Bronchial epithelial cell (primary cell): ENCODE measurements at places on chromosomes 3 and 15. TPM values are rescaled to one million over a fixed set of nuclear protein-coding genes. Genes with fewer than 3 reads are reported as not detected.
A peak's percentile ranks its signal among the peaks of the same experiment; 100 is the strongest.

DNA sequence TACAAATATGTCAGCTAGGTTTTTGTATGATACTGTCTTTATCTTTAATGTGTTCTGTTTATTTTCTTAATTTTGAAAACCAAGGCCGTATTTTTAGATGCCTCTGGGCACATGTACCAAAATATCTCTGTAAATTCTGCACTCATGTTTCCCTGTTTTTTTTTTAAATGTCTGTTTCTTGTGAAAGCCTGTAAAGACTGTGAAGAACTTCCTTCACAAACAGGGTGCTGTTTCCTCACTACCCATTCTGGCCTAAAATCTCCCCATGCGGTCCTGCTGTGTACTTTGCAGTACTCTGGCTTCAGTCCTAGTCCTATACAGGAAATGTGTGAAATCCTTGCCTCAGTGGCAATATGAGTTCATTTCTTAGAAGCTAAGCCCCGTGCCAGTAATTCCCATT, 133.4 kb upstream of the ZBTB20 start:
- DNase-seq, result no peak

GRCh38 chr3:134640872-134641470, 9.9 kb downstream of the KY start:
- peak; percentile 45 for DNase-seq

DNA sequence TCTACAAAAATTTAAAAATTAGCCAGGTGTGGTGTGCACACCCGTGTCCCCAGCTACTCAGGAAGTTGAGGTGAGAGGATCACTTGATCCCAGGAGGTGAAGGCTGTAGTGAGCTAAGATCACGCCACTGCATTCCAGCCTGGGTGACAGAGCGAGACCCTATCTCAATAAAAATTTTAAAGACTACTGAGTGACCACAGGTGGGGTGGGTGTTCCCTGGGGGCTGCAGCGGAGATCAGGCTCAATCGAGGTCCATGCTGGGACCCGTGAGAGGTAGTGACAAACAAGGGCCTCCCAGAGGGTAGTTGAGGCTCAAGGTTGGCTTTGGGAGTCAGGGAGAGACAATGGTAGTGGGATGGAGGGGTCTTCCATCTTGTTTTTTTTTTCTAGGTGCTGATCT, 38.9 kb upstream of the LIMD1 start:
- DNase-seq, result no peak

GRCh38 chr3:134650431-134651346, at the start of gene KY:
Gene KY, minus strand, starts transcription at chr3:134651022. Its CDS starts 62 bp downstream, at chr3:134650960.
- DNase-seq, result peak; percentile 22

DNA sequence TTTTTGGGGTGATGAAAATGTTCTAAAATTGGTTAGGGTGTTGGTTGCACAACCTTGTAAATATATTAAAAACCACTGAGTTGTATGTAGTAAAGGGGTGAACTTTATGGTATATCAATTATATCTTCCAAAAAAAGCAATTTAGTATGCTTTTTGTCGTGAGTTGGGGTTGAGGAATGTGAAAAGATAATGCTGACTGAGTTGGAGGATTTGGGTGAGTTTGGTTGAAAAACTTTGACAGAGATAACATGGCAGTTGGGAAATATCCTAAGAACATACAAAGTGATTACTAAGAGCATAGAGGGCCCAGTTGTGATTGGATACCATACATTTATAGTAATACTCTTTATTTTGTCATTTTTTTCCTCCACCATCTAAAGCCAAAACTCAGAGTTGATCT, 33.6 kb downstream of the HMG20A start:
- no peak for DNase-seq

GRCh38 chr15:69951256-69951897, 146.3 kb downstream of the TLE3 start:
- no peak for DNase-seq

DNA sequence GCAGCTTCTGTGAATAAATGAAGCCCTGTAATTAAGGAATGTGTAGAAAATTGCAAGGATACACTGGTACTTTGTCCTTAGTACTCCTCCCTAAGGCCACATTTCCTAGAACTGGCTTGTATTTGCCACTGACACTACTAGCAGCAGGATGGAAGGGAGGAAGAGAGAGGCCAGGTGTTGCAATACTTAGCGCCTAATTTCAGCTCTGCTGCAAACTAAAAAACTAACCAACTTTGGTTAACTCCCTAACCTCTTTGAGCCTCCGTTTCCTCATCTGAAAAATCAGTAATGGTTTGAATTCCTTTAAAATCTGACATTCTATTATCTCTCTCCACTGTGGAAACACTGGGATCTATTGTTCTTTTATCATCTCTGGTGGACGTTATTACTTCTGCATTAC, 257.0 kb downstream of the SV2B start:
- DNase-seq, result no peak

GRCh38 chr3:120498556-120499346, 48.0 kb upstream of the FSTL1 start:
- DNase-seq, result peak; percentile 64

DNA sequence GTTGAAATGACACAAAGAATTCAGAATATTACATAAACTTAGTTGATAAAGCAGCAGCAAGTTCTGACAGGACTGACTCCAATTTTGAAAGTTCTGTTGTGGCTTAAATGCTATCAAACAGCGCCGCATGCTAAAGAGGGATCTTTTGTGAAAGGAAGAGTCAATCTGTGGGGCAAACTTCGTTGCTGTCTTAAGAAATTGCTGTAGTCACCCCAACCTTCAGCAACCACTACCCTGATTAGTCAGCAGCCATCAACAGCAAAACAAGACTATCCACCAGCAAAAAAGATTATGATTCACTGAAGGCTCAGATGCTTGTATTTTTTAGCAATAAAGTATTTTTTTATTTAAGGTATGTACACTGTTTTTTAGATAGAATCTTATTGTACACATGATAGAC, 14.2 kb downstream of the CRBN start:
- DNase-seq, result no peak

DNA sequence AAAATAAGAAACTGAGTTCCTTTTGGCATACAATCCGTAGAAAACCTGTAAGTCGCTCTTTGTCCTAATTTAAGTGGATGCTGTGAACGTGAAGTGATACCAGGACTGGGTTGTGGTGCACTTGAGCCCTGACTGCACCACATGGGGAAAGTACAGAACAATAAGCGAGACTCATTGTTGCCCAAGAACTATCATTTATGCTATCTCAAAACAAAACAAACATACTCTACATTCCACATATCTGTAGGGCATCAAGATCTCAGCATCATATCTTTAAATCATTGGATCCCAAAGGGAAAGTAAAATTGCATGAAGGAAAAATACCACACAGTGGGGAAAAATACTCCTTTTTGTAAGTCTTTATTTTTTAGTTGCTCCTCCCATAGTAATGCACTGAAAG, 580.3 kb downstream of the MECOM start:
- DNase-seq, result no peak

DNA sequence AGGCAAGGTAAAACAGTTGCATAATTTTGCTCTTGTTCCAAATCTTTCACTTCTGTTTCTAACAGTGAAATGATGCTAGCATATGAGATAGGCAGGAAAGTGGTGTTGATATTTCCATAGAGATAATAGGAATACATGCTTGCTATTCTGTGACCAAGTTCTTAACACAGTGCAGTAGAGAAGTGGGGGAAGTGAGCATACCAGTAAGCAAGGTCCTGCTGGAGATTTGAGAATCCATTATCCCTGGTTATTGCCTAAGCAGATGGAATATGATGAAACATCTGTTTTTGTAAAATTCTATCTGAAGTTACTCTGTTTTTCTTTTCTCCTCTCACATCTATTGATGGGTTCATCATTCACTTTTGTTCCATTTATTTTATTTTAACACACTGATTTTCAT, 28.7 kb downstream of the USP8 start:
- no peak for DNase-seq

DNA sequence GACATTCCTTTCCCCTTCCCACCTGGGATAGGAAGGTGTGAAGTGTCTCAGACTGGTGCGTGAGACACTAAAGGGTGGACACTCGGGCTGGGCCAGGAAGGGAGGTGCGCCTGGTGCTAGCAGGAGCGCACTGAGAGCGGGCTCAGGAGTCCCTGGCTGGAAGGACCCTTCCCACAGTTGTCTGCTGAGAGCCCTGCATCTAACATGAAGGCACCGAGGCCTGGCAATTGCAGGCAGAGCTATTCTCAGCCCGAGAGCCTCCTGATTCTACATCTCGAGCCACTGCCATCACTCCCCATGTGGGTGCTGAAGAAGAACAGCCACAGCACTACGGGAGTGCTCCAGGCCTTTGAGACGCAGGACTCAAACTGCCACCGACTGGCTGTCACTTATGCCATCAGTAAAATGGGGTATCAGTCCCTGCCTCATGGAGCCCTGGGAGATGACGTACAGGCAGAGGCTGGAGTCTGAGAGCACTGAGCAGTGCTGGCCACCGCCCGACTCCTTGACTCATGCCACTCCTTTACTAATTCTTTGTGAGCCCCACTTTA, 159.4 kb downstream of the KLF13 start:
- peak; percentile 58 for DNase-seq

DNA sequence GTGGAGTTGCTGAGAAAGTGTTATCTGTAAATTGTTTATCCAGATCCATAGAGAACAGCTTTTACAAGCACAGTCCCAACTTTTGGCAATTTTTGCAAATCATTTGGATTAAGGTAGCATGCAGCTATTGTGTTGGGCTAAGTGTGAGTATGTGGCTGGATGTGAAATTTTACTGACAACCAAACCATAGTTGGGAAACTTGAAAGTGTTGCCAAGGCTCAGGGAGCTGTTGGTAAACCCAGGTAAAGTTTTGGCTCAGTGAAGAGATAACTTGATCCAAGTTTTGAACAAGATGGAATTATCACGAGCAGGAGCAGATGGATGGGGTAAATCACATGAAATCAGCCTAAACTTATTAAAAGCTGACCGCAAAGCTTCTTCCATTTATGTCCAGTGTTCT, 90.0 kb upstream of the HES1 start:
- no peak for DNase-seq

GRCh38 chr15:34818526-34818925, 23.2 kb upstream of the ACTC1 start:
- no peak for DNase-seq

- peak; percentile 76 for DNase-seq
Measured at GRCh38 chr15:40498418-40498817, 27.6 kb downstream of the CHST14 start.

DNA sequence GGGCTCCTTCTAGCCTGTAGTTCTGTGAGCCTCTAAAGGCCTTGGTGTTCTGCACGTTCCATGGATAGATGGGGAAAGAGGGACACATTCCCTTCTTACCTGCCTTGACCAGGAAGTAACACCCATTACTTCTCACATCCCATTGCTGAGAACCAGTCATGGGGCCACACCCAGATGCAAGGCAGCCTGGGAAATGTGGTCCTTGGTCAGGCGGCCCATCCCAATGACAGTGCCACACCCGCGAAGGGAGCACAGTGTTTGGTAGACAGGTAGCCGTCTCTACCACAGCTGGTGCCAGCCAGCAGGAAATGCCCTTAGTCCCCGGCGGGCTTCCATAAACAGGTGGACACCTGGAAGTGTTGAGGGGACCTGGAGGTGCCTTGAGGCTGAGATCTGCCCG, 23.2 kb upstream of the LCTL start:
- no peak for DNase-seq

DNA sequence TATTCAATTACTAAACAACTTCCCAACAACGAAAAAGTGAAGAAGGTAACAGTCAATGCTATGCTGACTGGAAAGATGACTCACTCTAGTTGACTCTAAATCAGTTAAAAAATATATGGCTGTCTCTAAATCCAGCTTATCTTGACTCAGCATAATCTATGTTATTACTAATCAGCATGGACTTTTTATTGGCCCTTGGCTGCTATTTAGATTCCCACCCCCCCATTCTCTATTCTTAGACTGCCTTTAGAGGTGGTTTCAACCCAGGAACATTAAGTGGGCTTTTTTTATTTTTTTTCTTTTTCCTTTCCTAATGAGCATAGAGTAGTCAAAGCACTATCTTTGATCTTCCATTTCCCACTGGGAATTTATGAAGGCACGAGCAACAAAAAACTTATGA, 1.9 kb downstream of the PCOLCE2 start:
- peak; percentile 73 for DNase-seq

DNA sequence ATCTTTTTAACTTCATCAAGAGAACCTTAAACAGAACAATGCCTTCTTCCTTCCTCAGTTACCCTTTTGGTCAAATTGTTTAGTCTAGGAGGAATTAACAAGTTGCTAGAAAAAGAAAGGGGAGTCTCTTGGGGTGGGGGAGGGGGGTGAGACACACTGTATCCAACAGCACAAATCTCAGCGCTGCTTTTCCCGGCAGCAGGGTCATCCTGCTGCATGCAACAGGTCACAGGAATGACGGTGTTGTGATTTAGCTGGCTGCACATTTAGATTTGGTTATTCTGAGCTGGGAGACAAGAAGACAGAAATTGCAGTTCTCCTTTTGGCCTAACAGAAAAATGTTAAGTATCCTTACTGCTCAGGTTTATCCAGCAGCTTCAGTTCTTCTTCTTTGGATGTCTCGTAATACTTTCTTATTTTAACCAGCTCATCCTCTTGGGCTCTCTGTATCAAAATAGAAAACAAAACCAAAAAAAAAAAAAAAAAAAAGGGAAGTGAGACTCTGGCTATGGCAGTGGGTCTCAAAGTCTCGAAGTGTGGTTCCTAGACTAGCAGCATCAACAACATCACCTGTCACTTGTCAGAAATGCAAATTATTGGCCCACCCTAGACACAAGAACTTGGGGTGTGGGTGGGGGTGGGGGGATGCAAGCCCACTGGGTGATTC, 190.5 kb downstream of the GREM1 start:
- no peak for DNase-seq

GRCh38 chr3:20057612-20058180, 17.4 kb downstream of the KAT2B start:
- DNase-seq, result no peak

DNA sequence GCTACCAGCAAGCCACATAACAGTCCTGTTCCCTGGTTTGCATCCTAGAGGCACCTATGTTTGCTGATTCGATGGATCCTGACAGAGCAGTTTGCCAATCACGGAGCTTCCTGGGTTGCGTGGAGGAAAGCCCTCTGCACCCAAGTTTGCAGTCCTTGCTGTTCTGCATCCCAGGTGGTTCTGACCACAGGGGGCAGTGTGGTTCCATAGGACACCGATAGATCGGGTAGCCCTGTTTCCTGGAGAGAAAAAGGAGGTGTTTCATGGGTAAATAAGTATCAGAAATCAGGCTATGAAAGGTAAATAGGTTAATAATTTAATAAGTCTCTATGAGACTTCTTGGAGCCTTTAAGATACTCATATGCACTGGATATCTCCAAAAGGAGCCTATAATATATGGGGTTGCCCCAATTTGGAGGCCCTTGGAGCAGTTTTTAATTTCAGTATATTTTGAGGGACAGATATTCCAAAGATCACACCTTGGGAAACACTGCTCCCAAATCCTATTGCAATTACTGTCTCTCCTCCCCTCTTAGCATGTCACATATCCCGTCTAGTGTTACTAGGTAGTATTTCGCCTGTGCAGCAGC, 194.6 kb upstream of the TPM1 start:
- peak; percentile 40 for DNase-seq

ZNF80 gene
- not detected in 2 replicates for total RNA-seq

SKOR1 gene
- total RNA-seq, result under 0.01 TPM in 2 replicates

TMEM108 gene
- total RNA-seq, result not detected in 2 replicates

ACKR4 gene
- total RNA-seq, result under 0.01 TPM in 2 replicates

MUC20 gene
- 1.6 and 6.8 TPM in 2 replicates for total RNA-seq

NLGN1 gene
- under 0.01 and 0.13 TPM in 2 replicates for total RNA-seq

IL5RA gene
- not detected in 2 replicates for total RNA-seq

MESP2 gene
- 0.13 and 0.26 TPM in 2 replicates for total RNA-seq
